ENCODE measurements at places on chromosomes 6 and 20.

DNA sequence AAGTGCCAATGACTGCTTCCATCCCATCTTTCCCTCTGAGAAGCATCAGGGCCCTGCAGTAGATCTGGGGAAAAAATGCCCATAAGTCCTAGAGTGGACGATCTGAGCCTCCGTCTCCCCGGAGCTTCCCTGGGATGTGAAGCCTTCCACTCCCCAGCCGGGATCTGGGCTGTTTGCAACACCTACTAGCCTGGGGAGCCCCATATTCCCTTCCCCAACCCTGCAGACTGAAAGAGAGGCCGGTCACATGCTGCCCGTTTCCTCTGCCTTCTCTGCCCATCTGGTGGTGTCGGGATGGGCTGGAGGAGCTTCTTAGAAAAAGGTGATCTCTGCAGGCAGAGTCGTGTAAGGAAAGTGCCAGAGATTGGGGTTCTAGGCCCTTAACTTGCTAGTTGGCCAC is 1.1 kb downstream of the SNPH start:
- no peak for DNase-seq

DNA sequence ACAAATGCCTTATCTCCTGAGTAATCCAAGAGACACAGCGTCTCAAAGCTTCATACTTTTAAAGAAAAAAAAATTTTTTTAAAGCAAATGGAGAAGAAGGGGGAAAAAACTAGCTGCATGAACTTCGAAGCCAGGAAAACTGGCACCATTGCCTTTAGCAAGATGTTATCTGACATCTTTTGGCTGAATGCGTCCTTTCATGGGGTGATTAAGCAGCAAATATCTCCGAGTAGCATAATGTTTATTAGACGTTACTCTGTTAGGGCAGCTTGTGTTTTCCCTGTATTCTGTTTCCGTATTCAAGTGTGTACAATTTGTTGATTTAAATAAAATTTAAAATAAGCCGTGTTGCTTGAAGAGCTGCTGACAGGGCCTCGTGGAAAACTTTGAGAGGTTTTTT is 76.5 kb upstream of the TSHZ2 start:
- DNase-seq, result no peak

DNA sequence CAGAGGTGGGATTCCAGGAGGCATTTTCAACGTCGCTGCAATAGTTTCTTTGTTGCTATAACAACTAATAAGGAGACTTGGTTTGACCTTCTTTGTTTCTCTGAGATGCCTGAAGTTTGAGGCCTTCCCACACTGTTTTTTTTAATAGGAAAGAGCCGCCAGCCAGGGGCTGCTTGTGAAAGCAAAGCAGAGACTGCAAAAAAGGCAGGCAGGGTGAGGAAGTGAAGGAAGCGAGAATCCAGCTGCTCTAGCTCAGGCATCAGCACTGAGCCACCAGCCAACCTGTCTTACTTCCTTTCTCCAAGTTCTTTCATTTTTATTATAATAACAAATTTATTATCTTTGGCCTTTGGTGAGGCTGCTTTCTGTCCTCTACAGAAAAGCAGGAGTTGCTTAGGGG is 179.1 kb downstream of the DOK5 start:
- DNase-seq, result no peak

- no peak for DNase-seq
Measured at GRCh38 chr20:50710492-50711063, 19.2 kb upstream of the RIPOR3 start.

Data from stimulated activated CD4-positive, alpha-beta T cell treated with anti-CD3 and anti-CD28 coated beads, Interleukin-2, amount 100 ng/mL, for 4 hours (primary cell).